ENCODE measurements at places on chromosomes 11 and 22.

GRCh38 chr11:83746921-83747585 is 460.9 kb upstream of the CCDC90B start:
- no peak for DNase-seq

DNA sequence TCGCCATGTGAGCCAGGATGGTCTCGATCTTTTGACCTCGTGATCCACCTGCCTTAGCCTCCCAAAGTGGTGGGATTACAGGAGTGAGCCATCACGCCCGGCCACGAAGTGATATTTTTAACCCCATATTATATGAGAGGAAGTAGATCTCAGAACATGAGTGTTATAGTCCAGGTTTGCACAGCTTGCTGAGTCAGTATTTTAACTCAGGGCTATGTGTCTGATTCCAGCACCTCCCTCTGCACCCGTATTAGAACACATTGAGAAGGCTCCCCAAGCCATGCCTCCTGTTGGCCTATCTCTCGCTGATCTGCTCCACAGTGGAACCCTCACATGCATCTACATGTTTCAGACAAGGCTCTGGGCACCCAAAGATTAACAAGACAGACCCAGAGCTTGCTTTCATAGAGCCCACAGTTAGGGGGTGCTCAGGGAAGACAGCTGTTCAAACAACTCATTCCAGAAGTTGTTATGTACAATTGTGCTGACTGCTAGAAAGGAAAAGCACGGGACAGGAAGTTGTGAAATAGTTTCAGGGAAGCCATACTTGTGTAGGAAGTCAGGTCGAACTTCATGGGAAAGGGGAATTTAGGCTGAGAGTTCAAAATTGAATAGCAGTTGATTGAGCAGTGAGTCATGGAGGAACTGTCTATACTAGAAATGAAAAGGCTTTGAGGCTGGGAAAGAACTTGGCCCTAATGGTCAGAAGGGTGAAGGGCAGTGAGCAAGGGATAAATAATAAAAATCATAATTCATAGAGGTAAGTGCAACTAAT is 49.3 kb upstream of the CLPB start:
- no peak for DNase-seq

DNA sequence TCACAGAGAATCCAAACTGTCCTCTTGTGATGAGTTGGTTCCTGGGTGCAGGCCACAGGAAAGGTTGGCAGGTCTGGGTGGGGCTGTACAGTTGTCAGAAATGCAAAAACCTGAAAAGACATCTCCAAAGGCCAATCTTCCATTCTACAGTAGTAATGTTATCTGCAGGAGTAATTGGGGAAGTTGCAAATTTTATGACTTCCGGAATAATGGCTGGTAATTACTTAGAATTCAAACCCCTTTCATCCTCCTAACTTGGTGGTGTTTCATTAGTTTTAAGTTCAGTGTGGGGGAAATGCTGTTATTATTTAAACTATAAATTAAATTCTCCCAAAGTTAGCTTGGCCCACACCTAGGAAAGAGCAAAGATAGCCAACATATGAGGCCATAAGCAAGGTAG is 64.7 kb upstream of the FAT3 start:
- no peak for DNase-seq

DNA sequence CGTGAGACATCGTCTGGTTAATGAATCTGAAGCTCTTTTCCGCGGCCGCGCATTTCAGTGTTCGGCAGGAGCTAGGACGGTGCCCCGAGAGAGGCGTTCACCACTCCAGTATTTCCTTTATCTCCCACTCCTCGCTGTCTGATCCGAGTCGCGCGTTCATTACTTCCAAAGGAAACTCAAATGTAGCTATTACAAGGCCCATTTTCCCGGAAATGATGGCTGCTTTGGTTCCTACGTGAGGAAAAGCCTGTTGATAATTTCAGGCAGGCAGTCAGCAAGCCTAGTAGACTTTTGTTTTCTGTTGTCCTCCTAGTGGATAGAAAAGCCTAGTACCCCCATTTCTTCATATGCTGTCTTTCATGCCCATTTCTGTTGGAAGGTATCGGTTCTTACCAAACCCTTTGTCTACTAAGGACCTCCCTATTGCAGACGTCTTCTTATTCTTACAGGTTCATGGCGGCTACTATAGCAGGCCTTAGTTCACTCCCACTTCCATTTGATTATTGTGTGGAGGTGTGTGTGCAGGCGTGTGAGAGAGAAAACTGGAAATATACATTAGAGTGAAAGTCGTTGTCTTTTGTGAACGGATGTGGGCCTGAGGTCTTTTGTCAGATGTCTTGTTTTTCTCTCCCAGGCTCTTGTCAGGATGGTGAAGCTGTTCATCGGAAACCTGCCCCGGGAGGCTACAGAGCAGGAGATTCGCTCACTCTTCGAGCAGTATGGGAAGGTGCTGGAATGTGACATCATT is 737 bp downstream of the RBM4 start:
- no peak for DNase-seq

DNA sequence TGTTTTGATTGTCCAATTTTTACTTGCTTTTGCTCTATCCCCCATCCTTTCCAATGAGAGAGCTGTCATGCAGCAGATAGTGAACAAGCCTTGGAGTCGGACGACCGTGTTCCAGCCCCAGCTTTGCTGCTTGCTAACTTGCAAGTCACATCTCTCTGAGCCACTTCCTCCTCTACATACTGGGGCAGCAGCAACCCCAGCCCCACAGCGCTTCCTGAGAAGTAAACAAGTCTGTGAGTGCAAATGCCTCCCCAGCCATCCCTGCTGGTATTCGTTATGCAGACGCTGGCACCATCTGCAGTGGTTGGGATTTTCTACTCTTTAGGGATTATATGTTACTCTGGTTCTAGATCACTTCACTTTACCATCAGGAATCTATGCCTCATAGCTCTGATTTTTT is 35.0 kb downstream of the TPBGL start:
- DNase-seq, result peak; percentile 41

GRCh38 chr11:109486129-109486528 is 64.1 kb downstream of the C11orf87 start:
- no peak for DNase-seq

- DNase-seq, result no peak
These were observed 176.6 kb upstream of the RAG2 start for GRCh38 chr11:36774603-36775002.

DNA sequence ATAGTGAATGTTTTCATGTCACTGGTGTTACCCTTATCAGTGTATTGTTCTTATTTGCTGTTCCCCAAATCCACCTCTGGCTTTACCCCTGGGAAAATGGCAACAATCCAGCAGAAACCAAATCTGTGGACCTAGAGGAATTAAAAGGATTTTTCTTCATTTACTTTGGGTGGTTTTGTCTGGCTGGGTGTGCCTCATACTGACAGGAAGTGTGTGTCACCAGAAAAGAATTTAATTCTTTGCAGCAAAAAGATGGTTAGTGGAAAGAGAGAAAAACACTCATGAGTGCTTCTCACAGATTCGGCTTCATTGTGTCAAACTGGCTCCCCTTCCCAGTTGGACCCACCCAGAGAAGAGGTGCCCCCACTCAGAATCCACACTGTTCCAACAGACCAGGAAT is 38.9 kb downstream of the FZD4 start:
- DNase-seq, result no peak

- DNase-seq, result no peak
These were observed 43.7 kb downstream of the ZBTB16 start for GRCh38 chr11:114102993-114103896.

DNA sequence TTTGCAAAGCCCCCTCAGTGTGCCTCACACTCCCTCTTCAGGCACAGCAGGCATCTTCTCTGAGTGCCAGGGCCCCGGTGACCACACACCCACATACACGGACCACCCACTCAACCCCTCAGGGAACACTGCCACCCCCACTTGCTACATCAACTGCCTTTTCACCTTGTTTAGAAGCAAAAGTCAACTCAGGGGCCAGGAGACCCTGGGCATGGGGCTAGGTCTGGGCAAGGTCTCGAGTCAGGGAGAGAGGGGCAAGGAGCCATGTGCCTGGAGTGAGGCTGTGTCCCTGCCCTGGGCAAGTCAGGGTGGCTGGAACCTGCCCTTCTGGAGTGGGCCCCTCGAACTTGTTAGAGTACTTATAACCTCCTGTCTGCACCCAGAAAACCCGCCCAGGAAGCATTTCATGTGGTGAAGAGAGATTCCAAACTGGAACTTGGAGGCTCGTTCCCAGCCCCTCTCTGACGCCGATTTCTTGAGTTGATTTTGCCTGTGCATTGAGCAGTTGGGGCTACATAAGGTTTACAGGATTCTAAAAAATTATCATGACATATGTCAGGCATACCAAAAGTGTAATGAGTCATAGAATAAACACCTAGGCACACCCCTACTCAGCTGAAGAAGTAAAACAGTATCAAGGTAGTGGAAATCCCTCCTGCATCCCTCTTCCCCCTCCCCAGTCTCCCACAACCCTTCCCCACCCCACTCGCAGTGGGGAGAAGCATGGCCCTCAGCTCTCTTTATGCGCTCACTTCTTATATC is 74.3 kb downstream of the MYEOV start:
- no peak for DNase-seq

GRCh38 chr11:76382209-76382608 is 1.1 kb downstream of the GVQW3 start:
- DNase-seq, result no peak

DNA sequence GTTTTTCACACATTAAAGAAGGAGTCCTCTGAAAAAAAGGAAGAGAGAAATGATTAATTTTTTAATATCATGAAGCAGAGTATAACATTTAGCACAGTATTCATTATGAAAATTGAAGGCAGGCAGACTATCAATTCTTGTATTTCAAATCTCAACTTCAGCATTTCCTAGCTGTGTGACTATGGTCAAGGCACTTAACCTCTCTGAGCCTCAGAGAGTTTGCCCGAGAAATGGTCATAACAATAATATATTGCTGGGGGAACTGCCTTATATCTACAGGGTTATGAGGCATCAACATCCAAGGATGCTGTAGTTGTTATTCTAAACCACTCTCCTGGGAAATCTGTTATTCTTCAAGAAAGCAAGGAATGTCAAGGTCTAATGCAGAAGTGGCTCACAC is 1.1 kb downstream of the MS4A18 start:
- no peak for DNase-seq

DNA sequence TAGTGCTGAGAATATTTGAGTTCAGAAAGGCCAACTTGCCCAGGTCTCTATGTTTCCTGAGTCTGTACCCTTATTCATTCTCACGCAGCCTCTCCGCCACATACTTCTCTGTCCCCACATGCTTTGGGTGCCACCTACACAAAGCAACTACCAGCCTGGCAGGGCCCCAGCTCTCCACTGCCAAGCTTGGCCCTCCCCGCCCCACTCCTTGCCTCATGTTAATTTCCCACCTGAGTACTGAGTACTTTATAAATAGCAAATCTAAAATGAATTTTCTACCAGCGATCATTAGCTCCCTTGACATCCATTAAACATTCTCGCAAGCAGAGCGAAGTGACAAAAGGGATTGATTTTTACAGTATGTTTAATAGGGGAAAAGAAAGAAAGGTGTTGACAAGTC is 20.8 kb downstream of the NTM start:
- DNase-seq, result no peak

DNA sequence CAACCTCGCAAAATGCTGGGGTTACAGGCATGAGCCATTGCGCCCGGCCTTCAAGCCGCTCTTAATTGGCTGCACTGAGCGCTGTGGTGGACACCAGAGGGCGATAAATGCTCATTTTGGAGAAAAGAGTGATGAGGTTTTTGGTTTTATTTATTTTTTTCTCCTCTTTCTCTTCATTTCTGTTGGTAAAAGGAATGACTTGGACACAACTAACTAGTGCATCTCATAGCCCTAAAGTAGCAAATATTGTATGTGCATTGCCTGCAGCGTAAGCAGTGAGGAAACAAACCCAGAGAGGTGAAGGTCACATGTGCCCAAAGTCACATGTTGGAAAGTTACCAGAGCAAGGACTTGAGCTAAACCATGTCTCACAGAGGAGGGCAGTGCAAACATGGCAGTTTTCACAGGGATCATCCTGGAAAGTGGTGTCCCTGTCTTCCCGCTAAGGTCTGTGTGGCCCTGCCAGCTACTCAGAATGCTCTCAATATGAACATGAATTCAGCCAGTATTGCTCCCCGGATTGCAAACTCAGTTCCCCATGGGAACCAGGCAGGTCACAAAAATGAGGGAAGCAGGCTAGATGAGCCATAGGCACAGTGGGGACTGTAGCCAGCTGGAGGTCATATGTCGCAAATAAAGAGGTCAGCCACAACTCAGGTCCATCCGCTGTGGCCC is 8.6 kb upstream of the CD82 start:
- DNase-seq, result peak; percentile 55

- no peak for DNase-seq
These were observed 104.4 kb downstream of the NAT10 start for GRCh38 chr11:34209809-34210208.

GRCh38 chr11:96193745-96194443 is 149.1 kb downstream of the MAML2 start:
- DNase-seq, result no peak

DNA sequence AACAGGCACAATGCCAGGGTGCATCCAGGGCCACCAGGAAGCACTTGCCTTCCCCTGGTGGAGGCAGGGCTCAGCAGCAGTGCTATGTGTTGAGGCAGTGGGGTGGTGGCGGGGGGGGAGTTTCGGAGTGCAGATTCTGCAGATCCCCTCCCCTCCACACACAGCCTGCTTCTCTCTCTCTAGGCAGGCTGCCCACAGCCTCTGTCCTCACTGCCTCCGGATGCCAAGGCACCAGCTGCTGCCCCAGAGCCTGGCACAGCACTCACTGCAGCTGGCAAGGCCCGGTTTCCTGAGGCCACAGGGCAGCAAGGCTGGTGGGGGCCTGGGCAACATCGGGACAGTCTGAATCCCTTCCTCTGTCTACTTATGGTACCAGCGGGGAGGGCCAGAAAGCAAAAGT is 35.8 kb downstream of the NRXN2 start:
- DNase-seq, result no peak

DNA sequence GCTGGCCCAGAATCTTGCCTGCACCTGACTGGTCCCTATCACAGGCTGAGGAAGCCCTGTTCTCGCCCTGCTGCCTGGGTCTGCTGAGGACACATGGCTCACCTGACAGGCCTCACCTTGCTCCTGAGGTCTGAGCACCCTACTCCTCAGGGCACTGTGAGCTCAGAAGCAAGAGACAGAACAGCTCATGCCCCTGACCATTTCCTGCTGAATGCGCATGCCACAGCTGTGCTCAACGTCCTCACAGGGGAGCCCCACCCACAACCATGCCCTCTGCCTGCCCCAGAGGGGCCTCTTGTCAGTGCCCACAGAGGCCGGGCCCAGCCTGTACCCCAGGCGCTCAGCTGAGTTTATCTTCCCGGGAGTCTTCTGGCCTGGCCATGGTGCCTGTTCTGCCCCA is 2.8 kb upstream of the TSPO start:
- DNase-seq, result no peak

GRCh38 chr11:93652161-93652597 is 9.3 kb upstream of the CEP295 start:
- DNase-seq, result no peak

Data from stimulated activated CD8-positive, alpha-beta memory T cell treated with anti-CD3 and anti-CD28 coated beads, Interleukin-4, amount 100 ng/mL, for 4 hours (primary cell).